ENCODE measurements at places on chromosomes 4 and X.

GRCh38 chr4:48405924-48406323 is 64.6 kb downstream of the SLAIN2 start:
- peak; percentile 57 for ATAC-seq

- ATAC-seq = no peak
These were observed 4.0 kb downstream of the PCYT1B start for GRCh38 chrX:24643116-24643515.

GRCh38 chr4:41102414-41103092 is 111.8 kb downstream of the APBB2 start:
- ATAC-seq = no peak

DNA sequence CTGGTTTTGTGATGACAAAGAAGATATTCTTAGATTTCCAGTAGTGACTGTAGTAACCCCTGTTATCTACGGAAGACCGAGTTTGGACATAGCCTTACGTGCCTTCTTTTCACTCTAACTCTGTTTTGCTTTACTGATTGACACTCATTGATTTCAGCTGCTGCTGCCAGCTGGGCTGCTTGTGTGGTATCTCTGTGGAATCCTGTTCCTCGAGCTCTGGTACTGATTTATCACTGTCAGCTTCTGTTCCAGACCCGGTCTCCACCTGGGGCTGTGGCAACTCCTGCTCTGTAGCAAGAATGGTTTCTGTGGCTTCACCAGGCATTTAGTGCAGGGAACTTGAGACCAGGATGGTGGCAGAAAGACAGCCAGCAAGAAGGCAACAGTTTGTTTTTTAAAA is 24.6 kb upstream of the LAP3 start:
- no peak for ATAC-seq

DNA sequence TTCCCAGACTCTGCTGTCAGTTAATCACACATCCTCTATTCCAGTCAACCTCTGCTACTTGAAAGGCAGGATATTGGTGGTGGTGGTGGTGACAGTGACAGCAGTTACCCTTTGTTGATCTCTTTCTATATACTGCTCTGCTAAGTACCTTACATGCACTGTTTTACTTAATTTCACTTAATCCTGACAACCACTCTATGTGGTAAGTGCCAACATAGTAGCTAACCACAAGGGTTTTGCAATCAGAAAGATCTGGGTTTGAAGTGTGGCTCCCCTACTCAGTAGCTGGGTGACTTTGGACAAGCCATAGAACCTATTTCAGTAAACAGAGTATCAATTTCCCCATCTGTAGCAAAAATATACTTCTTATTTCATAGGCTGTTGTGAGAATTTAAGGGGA is 24.2 kb upstream of the F9 start:
- ATAC-seq = no peak

DNA sequence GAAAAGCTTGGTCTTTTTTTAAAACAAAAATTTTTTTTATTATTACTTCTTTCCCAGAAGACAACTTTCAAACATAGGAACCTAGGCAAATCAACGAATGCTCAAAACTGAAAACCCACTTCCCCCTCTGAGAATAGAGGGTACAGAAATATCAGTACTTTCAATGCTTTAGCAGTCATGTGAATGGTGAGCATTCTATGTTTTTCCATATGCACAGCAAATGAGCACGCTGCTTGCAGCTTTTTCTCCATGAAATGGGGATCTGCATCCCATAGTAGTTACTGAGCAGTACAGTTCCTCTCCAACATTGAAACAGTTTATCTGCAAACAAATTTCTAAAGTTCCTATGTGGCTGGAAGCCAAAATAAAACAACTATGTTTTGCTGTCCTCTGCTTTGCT is 108.4 kb upstream of the BMP2K start:
- ATAC-seq = no peak

DNA sequence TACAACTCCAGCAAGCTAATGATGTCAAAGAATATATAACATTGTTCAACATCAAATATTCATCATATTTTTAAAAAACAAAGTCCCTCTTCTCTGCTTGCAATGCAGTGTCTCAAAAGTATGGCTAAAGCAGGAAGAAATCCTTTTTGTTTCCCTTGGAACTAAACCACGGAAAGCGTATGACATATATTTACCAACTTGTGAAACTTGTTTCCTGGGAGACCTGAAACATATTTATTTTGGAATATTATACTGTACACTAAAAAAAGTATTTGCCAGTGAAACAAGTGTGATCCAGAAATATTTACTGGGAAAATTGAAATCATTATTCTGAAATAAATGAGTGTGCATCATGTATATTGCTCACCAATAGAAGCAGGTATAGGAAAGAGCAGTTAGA is 156.0 kb upstream of the ANKRD50 start:
- no peak for ATAC-seq

GRCh38 chr4:18180892-18181291 is 159.3 kb upstream of the LCORL start:
- ATAC-seq = no peak

DNA sequence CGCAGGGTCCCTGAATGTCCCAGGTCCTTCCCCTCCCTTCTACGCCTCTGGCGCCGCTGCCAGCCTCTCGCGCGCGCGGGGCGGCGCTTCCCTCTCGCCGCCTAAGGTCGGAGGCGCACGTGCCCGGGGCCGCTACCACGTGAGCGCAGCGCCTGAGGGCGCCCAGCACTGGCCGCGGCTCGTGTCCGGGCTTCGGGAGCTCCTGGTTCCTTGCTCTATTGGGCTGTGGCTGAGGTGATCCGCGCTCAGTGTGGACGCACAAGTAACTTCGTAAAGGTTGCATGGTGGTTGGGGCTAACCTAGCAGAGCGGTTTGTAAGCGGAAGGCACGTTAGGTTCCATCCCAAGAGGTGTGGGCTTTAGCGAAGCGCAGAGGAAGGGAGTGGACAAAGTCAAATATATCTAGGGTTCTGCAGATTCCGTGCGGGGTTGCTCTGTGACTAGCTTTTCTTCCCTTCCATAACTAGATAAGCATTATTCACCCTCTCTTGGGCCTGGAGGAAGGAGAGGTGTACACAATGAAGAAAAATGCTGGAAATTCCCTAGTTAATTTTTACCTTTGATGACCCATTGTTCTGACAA is 1.8 kb downstream of the TLL1 start:
- peak; percentile 39 for ATAC-seq

DNA sequence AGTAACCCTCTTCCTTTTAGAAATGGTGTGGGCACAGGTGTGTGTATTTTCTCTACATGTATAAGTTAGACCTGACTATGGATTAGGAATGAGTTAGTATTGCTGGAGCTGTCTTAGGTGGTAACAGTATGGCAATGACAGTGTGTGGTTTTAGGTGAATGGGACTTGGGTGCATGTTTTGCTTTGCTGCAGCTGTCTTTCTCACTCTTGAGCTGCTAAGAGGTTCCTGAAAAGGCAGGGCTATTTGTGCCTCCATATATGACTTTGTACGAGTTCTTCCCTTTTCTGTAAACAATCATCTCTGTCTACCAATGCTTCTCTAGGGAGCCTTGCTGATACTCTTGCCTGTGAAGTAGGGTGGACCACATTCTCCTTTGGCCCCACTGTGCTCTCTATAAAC is 234.8 kb upstream of the HHIP start:
- ATAC-seq = no peak

DNA sequence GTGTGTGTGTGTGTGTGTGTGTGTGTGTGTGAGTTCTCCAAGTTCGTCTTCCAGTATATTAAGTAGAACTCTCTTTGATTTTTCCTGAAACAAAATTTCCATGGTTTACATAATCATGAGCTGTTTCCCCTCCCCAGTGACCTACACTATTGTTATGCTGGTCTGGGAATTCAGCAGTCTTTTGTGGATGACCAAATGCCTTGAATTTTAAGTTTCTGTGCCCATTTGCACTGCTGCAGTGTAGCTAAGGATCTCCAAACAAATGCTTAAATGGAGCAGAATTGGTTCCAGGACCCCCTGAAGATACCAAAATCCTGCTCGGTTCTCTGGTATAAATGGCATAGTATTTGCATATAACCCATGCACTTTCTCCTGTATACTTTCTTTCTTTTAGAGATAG is 77.2 kb upstream of the SLC34A2 start:
- no peak for ATAC-seq

- ATAC-seq = no peak
These were observed 411.2 kb downstream of the SPOCK3 start for GRCh38 chr4:166823126-166823525.

DNA sequence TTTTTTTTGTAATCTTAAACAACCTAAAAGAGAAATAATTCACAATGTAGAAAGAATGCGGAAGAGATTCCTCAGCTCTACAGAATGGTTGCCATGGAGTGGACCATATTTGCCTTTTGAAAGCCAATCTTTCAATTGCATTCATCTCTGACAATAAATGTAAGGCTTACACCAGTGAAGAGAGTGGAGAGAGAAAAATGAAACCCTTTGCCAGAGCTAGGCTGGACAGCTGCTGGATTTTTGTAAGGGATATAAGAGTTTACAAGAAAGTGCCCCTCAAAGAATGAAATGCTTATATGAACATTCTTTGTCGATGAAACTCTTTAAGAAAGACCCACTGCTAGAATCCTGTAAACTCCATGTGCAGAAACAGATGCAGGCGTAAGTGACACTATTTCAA is 66.0 kb upstream of the FAT1 start:
- no peak for ATAC-seq

DNA sequence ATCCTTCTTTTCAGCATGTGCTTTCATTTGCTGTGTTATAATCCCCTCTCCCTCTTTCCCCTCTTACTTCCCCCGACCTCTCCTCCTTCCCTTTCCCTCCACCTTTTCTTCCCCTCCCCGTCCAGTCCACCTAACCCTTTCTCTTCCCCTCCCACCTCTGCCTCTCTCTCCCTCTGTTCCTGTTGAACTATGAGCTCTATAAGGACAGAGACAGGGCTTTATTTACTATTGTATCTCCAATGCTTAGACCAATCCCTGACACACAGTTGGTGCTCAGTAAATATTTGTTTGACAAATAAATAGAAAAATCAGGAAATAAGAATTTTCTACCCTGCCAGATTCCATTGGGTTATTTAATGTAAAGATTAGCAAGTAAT is 60.8 kb downstream of the EGF start:
- ATAC-seq = no peak

GRCh38 chr4:90951037-90951436 is 823.8 kb downstream of the CCSER1 start:
- ATAC-seq = peak; percentile 87

- no peak for ATAC-seq
These were observed 121.1 kb upstream of the NDST4 start for GRCh38 chr4:115234405-115235093.

GRCh38 chr4:101307899-101308298 is 39.4 kb downstream of the PPP3CA start:
- ATAC-seq = peak; percentile 60

- ATAC-seq = no peak
These were observed 216.2 kb upstream of the VEGFC start for GRCh38 chr4:177008836-177009501.

GRCh38 chr4:8897251-8898167 is 25.9 kb upstream of the HMX1 start:
- ATAC-seq = peak; percentile 88

- ATAC-seq = peak; percentile 64
These were observed 41.9 kb downstream of the POLR2B start for GRCh38 chr4:57020467-57021101.

GRCh38 chrX:148715361-148715760 is 214.9 kb downstream of the AFF2 start:
- no peak for ATAC-seq

DNA sequence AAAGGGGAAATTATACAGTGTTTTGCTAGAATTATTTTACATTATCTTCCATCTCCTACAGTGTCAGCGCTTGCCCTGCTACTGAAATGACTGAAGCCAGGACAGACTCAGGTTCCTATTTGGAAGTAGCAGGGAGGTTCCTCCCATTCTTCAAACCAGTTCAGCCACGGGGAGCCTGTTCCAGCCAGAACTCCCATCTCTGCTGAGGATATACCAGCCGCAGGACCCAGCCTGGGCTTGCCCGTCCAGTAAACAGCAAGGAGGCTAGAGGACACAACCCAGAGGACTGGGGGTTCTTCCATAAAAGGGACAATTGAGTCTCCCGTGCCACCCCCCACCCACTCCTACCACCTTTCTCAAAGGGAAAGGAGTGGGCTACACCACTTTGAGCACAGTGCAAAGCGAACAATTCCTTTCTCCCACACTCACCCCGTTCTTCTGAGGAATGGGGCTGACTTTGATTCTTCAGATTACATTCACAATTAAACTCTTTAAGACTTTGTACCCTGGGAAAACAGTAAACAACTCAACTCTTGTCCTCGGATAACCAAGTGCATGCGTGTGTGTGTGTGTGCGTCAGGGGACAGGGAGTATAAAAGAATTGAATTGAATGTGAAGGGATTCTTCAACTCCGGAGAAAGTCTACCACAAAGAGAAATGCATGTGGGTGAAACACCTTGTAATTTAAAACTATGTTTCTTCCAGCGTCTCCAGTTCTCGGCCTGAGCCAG is 31.0 kb upstream of the PPARGC1A start:
- peak; percentile 83 for ATAC-seq

GRCh38 chrX:110006821-110007375 is 4.0 kb downstream of the TMEM164 start:
- no peak for ATAC-seq

GRCh38 chr4:81600520-81601357 is 129.0 kb upstream of the RASGEF1B start:
- no peak for ATAC-seq

DNA sequence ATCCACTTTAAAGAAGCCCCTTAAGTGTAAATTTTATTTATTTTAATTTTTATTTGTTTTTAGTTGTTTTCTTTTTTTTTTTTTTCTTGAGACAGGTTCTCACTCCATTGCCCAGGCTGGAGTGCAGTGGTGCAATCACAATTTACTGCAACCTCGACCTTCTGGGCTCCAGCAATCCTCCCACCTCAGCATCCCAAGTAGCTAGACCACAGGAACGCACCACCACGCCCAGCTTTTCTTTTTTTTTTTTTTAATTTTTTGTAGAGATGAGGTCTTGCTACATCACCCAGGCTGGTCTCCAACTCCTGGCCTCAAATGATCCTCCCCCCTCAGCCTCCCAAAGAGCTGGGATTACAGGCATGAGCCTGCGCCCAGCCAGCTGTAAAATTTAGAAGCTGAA is 6.0 kb downstream of the SAT1 start:
- ATAC-seq = no peak

DNA sequence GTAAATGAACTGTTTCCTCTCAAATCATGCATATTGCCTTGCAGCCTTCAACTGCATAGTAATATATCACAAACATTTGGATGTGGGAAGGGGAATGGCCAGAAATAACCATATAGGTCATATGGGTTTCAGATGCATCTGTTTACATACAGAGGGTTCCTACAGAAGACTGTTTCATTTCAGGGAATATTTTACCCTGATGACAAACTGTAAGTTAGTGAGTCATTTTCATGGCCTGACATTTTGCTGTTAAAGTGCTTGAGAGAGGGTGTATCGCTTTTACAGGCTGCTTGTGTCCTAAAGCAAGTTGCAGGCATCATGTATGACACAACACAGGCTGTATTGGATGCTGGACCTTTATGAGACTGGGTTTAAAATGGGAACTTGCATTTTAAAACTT is 25.5 kb upstream of the AMOT start:
- ATAC-seq = no peak

DNA sequence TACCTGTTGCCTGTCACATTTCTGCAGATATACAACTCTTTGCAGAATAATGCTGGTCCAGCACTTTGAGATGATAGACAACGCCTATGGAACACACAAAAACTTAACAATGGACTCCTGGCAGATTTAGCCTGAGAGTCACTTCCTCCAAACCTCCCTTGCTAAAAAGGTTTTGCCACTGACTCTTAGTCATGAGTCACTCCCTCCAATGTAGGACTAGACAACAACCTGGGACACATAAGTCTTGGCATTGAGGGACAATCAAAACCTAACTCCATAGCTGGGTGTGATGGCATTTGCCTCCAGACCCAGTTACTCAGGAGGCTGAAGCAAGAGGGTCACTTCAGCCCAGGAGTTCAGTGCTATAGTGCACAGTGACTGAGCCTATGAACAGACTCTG is 22.0 kb upstream of the EIF4E start:
- ATAC-seq = peak; percentile 94
